ENCODE measurements at places on chromosomes 4 and X.

GRCh38 chrX:39813631-39814277 is 284.0 kb downstream of the BCOR start:
- no peak for DNase-seq

GRCh38 chr4:119039160-119039559 is 96.5 kb upstream of the MYOZ2 start:
- no peak for DNase-seq

GRCh38 chr4:86981789-86982188 is 47.0 kb downstream of the AFF1 start:
- no peak for DNase-seq

GRCh38 chr4:126012691-126013290 is 698.0 kb downstream of the FAT4 start:
- no peak for DNase-seq

- DNase-seq: no peak
Observed at GRCh38 chr4:185359767-185360446, 35.8 kb downstream of the LRP2BP start.

DNA sequence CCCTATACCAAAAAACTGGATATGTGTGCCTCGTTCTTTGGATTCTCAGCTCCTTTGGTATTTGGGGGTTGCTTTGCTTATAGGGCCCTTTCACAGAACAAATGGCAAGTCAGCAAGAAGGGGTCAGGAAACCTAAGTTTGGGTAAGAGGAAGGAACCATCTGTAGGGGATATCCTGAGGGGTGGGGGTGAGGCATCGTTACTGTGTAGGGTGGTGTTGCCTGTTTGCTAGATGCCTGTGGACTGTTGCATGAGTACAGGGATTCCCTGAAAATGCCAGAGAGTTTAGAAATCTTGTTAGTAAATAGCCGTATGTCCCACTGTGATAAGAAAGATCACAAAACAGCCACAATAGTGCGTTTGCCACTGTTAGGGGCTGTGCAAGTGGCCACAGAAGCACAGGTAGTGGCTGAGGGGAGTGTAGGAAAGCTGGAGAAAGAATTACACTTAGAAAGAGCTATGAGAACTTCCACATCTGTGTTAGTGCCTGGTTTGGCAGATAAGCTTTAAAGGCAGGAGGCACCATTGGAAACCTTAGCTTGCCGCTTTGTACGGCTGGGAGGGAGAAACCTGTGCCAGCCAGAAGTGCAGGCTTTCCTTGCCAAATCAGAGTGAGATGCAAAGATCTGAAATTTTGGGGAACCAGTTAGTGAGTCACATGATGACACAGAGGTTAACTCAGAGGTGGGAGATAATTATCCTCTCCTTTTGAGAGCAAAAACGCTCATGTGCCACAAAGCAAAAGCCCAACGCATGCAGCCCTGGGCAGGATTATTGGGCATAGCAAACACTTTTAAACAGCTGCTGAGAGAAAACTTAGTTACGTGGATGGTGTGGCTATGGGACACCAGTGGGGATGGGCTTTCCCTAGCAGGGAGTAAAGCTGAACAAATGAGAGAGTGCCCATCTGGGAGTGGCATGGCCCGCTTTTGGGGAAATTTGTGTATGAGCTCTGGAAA is 343.7 kb downstream of the ARAP2 start:
- no peak for DNase-seq

DNA sequence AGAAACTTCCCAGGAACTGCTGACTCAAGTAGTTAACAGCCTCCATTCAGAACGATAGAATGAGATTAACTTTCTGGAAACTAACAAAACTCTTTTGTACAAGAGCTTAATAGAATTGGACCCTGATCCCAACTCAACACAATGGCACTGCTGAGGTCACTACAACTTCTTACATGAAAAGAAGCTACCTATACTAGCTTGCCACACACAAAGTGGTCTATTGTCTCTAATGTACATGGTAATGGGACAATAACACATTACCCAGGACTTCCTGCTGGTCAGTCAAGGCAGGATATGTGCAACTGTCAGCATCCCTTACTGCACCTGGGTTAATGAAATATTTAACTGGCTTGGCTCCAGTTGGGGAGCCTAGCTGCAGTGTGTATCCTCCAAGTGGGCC is 56.2 kb downstream of the BRCC3 start:
- DNase-seq: no peak

DNA sequence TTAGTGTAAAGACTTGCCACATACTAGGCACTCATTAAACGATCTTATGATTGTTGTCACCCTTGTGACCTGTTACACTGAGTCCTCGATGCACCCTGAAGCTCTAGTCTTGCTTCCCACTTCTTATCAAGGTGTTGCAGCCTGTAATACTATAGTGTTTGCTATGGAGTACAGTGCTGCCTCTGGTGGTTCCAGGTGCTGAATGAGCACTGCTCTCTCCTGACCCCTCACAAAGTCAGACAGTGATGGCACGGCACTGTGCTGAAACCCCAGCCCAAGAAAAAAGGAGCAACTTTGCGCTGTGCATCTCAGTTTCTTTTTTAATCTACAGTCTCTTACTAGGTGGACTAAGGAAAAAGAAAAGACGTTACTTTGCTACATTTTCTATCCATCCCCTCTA is 106.3 kb downstream of the GC start:
- DNase-seq: no peak

DNA sequence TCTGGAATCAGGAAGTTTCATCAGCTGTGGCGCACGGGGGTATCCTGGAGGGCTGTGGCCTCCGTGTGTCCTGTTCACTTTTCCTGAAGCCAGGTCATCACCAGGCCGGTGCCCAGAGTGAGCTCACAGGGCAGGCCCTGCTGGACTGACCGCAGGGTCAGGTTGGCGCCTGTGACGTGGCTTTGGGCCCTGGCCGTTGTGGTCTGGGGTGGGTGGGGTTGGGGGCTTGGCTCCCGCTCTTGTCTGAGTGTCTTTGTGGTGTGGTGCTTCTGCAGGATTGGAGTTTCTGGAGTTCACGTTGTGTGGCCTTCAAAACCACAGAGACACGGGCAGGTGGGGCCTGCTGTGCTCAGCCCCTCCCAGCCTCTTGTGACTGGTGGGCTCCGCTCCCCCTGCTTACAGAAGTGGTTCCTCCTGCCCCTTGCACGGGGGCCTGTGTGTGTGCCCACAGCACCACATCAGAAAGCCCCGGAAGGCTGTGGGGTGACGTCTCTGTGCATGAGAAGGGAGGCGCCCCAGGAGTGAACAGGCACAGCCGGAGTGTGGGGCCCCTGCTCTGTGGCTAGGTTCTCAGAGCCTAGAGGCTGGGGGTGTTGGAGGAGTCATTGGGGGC is 9.5 kb downstream of the RGS12 start:
- no peak for DNase-seq

- peak; percentile 37 for DNase-seq
Observed at GRCh38 chr4:8403173-8403753, 37.3 kb downstream of the ACOX3 start.

GRCh38 chr4:121655320-121656268 is 41.2 kb downstream of the ANXA5 start:
- no peak for DNase-seq

- no peak for DNase-seq
Observed at GRCh38 chrX:68286980-68287379, 146.3 kb downstream of the OPHN1 start.

DNA sequence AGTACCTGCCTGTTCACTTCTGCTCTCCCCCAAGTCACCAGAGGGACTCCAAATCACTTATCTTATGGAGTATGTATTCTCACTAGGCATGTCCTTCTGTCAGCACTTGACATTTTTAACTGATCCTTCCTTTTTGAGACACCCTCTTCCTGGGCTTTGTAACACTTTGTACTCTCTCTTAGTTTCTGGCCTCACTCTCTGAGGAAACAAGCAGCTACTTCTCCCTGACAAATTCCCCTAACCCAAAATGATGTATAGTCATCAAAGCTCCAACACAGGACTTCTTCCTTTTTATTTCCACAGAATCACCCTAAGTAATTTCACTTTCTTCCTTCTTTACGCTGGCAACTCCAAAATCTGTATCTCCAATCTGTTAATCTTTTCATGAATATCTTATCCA is 101.8 kb downstream of the ARAP2 start:
- no peak for DNase-seq
